Cardiac fibroblast (primary cell): ENCODE measurements at places on chromosomes 3 and 15.

GRCh38 chr3:41683666-41684350 lies 278.1 kb downstream of the ULK4 start:
- DNase-seq: peak; percentile 42

DNA sequence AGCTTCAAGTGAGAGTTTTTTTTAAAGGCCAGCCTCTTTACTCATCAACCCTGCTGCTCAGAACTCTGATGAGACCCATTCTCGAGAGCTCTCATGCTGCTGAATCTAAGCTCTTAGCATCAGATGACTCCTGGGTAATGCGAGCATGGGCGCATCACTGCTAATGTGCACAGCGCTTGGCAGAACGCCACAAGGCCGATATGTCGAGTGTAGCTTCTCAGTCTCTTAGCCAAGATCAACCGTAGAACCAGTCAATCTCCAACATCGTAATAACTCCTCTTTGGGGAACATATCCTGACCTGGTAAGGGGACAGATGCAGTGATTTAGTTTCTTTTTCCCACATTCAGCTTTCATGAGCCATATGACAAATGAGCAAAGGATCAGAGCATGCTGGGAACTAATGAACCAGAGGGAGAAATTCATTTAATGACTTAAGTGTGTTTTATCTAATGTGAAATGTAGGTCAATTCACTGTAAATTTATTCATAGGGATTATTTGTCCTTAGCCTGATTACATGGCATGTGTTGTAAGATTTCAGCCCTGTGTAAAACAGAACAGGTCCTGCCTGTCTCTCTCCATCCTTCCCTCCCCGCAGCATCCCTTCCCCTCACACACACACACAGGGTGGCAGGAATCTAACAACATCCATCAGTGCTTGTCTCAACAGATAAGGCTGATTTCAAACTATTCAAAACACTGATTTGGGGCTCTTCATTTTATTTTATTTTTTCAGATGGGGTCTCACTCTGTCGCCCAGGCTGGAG lies 195.4 kb upstream of the C2CD4B start:
- no peak for DNase-seq

DNA sequence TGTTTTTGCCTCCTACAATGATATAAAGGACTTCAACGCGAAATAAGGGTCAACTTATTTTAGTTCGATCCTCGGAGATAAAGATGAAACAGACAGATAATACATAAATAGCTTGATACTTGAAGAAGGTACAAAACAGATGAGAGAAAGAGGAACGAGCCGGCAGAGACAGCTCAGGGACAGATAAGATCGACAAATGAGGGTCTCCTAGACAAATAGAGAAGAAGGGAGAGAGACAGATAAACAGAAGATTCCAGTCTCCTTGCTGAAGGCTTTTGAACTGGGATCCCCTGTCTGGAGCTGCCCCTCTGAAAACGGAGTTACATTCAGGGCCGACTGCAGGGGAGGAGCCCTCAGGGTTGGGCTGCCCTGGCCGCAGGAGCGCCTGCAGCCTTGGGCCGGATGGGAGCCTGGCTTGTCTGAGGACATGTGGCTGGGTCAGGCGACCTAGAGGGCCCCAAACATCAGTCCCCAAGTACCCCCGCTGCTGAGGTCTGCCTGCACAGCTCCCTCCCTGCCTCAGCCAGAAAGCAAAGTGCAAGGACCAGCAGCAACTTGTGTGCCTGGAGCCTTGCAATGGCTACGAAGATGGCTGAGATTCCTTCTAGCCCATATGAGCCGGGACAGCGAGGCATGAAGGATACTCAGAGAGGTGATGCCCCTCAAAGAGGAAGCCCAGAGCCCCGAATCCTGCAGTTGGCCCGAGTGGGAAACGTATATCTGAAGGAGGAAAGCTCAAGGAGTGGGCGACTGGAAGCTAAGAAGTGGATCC lies 926 bp upstream of the SKOR1 start:
- no peak for DNase-seq

- no peak for DNase-seq
Observed at GRCh38 chr15:54675241-54675640, 521.5 kb downstream of the RSL24D1 start.

DNA sequence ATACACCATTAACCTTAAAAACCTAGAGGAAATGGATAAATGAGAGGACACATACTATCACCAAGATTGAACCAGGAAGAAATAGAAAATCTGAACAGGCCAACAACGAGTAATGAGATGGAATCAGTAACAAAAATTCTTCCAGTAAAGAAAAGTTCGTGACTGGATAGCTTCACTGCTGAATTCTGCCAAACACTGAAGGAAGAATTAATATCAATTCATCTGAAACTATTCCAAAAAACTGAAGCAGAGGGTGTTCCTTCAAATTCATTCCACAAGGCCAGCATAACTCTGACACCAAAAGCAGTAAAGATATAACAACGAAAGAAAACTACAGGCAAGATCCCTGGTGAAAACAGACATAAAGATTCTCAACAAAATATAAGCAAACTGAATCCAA lies 195.8 kb upstream of the GPR149 start:
- DNase-seq: no peak

GRCh38 chr3:43191116-43191515 lies 85.2 kb upstream of the POMGNT2 start:
- DNase-seq: no peak

- no peak for DNase-seq
Observed at GRCh38 chr15:63396152-63396928, 14.7 kb upstream of the CA12 start.

DNA sequence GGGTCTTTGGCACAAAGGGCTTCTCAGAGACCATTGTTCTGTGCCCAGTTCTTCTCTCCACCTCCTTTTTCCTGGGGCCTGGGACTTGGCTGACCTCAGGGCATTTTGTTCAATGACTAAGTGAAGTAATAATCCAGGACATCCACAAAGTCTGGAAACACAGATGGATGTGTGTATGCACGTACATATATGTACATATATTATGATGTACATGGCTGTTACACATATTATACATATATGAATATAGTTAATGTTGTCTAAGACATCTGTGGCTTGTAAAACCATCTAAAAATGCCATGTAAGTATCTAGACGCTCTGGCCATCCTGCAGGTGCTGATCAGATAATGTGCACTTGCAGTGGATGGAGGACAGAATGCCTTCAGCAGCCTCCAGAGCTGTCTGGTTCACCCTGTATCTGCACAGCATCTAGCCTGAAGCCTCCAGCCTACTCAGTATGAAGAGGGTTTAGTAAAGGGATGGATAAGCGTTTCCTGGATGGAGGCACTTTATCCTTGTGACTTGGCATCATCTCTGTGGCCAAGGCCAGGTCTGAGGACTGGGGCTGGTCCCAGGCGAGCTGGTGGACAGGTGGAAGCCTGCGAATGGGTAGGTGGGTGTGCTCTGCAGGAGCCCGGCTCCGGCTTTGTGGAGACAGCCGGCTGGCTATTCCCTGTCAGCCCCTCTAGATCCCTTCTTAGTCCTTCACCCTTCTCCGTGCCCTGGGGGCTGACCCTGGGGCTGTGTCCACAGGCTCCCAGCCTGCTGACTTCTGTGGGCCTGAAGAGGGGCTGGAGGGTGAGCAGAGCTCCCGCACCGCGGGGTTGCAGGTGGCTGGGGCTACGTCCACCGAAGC lies 88.4 kb downstream of the WNT7A start:
- no peak for DNase-seq

- no peak for DNase-seq
Observed at GRCh38 chr3:113374078-113374477, 67.2 kb downstream of the CFAP44 start.

DNA sequence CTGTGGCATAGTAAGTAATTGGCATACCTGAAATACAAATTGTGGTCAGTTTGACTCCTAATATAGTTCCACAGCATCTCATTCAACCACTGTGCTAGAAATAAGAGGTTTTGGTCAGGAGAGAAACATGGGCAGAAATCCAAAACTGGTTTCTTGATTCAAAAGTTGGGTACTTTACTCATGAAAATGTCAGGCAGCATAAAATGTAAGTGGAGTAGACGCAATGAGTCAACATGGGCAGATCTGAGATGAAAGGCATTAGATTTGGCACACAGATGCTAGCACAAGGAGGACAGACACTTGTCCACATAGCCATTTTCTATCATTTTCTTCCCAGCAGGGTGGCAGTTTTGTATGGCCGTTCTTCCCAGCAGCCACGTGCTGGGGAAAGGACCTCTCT lies 255.8 kb upstream of the CDIN1 start:
- no peak for DNase-seq

GRCh38 chr15:96418146-96418545 lies 87.6 kb downstream of the NR2F2 start:
- DNase-seq: no peak

DNA sequence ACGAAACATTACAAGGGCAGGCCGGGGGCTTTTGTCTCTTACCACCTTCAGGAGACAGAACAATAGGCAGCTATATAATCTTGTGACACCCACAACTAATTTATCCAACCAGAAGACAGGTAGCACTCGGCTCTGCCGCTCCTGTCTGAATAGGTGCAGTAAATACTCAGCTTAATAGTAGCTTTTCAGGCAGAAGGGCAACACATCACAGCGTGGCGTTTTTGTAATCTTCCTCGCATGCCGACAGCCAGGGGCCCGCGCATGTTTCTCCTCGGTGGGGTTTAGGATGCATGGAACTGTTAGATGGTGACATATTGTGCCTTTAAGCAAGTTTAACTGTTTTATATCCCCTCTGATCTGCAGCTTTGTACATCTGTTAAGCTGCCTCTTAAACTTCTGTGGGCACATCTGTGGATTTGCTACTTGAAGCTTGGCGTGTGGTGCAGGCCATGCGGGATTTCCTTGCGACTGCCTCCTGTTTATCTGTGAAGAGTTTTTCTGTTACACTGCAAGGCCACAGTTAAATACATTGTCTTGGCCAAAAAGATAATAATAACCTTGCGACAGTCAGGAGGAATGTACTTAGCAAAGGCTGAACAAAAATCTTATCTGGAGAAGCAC lies 123.2 kb upstream of the BNIP2 start:
- DNase-seq: no peak

DNA sequence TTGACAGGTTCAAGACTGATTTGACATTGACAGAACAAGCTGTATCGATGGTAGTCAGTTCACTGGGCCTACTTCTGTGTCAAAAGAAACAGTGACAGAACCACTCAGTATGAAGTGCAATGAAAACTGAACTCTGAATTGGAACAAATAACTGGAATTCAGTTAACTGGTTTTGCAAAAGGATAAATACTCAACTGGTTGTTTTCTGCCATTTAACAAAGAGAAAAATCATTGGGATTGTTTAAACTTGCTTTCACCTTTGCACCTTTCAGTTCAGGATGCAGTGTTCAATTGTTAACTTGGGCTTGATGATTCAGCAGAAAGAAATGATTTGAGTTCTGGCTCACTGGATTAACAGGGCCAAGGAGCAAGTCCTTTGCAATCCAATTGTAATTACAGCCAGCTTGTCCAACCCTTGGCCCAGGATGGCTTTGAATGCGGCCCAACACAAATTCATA lies 4.9 kb downstream of the BTD start:
- DNase-seq: peak; percentile 46

- DNase-seq: peak; percentile 95
Observed at GRCh38 chr15:57320631-57321220, 55.6 kb upstream of the CGNL1 start.

DNA sequence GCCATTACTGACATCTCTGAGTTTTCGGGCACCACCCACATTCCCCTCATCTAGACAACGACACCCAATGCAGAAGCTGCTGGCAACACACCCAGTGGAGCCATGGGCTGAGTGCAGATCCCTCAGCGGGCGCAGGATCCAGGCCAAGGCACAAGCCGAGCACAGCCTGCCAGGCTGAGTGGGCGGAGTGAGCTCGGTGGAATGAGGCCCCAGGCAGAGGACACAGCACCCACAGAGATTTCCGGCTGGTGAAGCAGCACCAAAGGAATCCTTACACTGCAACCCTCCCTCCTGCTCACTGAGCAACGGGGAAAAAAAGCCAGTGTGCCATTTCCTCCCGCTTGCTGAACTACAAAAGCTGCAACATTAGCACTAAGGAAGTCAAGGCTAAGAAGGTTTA lies 34.3 kb downstream of the ZMAT3 start:
- peak; percentile 89 for DNase-seq

DNA sequence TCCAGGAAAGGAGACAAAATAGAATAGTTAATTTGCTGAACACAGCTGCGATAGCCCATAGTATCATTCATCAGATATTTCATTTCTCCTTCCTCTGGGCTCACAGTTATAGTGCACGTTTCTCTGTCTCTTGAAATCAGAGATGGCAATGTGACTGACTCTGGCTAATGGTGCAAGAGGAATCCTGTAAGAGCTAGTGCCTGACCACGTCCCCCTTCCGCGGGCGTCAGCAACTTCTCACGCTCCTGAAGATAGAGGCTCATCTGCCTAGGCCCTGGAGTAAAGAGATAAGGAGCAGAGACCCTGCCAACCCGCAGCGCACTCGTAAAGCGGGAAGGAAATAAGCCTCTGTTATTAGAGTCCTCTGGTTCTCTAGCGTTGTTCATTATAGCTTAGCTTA lies 391.8 kb downstream of the VPS13C start:
- DNase-seq: no peak

DNA sequence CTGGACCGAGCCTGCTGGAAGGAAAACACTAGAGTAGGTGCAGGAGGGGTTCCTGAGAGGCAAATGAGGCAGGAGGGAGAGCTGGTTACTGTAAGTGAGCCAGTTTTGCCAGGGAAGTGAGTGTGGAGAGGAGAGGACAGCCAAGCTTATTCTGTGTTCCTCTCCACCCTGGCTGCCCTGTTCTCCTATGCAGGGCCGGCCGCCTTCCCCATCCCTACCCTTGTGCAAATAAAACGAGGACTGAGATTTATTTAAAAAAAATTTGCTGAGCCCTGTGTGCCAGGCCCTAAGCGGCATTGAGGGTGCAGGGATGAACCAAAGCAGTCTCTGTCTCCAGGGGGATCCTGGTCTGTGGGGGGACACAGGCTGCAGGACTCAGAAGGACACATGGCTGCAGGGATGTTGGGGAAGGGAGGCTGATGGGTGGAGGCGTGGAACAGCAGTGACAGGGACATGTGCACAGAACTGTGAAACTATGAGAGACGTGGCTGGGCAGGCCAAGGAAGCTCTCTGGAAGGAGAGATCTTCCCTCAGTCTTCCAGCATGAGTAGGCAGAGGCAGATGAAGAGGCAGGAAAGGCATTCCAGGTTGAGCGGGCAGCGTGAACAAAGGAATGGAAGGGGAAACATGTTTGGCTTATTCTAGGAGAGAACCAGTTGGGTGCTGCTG lies 12.1 kb downstream of the CORO2B start:
- no peak for DNase-seq

DNA sequence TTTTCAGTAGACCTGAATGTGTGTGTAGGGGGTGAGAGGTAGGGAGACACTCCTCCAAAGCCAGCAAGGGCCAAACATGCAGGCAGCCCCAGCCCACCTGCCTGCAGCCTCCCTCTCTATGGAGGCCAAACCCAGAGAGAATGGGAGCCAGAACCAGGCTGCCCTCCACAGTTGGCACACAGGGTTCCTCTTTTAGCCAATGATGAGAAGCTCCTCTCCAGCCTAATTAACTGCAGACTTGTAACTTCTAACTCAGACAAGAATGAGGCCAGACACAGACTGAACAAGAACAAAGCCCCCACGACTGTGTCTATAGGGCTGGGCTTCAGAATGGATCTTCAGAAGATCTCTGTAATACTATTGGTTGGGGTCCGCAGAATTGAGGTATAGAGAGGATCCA lies 12.3 kb upstream of the TLE3 start:
- DNase-seq: no peak

- DNase-seq: no peak
Observed at GRCh38 chr3:5149306-5149880, 27.3 kb downstream of the ARL8B start.
